Right forelimb (tissue), 1 donor: ENCODE measurements at places on chromosomes 12 and 14.

- DNase-seq, result no peak
Measured at GRCh38 chr14:96066976-96067375, 27.8 kb downstream of the C14orf132 start.

DNA sequence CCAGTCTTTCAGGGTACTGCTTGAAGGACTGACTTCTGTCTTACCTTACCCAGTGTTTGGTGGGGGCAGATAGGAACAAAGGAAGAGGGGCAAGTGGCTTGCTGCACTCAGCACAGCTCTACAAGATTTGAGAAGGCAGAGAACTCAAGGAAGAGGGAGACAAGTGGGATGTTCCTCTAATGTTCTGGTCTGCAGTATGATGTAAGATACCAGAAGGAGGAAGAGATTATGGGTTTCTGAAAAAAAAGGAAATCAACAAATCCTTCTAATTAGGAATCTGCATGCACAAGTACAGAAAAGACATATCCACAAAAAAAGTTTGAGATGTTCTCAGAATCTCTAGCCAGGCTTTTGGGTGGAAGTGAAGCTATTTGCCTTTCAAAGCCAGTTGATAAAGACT lies 37.1 kb downstream of the USP15 start:
- DNase-seq, result no peak

GRCh38 chr12:10395390-10395998 lies 5.7 kb upstream of the KLRK1 start:
- DNase-seq, result no peak

- DNase-seq, result peak; percentile 80
Measured at GRCh38 chr14:102088012-102088792, 1.4 kb upstream of the HSP90AA1 start.

DNA sequence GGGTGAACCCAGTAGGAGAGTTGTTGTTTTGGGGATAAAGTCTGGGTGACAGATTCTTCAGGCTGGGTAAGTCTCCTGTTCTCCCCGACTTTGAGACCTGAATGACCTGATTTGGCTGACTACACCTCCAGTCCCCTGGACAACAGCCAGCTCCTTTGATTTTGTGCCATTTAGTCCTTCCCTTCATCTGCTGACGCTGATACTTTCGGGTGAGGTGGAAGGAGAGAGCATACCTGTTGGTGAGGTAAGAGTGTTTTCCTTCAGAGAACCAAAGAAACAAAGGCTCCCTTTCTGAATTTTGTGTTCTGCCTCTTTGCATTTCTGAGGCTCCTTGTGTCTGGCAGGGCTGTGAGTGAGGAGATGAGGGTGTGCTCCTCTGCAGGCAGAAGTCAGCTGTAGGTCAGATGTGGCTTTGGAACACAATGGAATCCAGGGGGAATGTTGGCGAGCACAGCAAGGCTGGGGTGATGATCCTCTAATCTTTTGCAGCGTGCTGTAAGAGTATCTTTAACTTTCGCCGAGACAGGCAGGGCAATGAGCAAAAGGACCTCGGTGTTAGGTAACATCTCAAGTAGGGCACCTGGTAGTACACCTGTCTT lies 12.1 kb downstream of the ETV6 start:
- DNase-seq, result no peak

DNA sequence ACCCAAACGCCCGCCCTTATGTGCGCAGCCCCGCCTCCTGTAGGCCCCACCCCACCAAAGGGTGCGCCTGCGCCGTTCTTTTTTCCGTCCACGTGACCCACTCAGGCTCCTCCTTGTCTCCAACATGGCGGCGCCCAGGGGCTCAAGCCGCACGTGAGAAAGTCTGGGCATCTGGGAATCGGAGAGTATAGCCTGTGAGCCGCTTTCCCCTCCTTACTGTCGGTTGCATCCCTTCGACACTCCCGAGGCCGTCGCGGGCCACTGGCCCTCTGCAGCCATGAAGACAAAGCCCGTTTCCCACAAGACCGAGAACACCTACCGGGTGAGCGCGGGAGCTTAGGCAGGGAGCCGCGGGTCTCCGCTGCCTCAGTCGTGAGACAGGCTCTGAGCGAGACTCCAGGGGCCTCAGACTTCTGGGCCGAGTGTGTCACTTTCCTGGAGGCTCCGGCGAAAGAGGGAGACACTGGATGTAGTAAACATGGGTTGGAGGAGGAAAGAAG lies at the start of gene UTP20:
UTP20 (plus strand) TSS at position 100 of the 500 bp plus-strand sequence; CDS start at position 278, 178 bp downstream.
- peak; percentile 94 for DNase-seq

GRCh38 chr12:19689801-19690472 lies 250.6 kb downstream of the AEBP2 start:
- no peak for DNase-seq

DNA sequence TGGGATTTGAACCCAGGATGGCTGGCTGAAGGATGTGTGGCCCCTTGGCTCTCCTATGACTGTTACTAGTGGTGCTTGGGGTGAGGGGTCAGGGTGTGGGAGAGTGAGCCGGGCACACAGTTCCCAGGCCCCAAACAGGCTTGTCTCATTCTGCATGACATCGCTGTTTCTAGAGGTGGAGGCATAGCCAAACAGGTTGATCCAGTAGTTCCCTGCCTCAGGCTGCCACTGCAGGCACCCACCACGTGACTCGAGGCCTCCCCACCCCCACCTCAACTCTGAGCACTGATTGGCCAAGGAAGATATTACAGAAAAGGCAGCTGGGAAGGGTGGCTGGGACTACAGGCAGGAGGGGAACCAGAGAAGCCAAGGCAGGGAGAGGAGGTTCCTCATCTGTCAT lies 102.6 kb downstream of the NCOR2 start:
- DNase-seq, result no peak
